Cardiac fibroblast (primary cell): ENCODE measurements at places on chromosomes 5 and 9.

DNA sequence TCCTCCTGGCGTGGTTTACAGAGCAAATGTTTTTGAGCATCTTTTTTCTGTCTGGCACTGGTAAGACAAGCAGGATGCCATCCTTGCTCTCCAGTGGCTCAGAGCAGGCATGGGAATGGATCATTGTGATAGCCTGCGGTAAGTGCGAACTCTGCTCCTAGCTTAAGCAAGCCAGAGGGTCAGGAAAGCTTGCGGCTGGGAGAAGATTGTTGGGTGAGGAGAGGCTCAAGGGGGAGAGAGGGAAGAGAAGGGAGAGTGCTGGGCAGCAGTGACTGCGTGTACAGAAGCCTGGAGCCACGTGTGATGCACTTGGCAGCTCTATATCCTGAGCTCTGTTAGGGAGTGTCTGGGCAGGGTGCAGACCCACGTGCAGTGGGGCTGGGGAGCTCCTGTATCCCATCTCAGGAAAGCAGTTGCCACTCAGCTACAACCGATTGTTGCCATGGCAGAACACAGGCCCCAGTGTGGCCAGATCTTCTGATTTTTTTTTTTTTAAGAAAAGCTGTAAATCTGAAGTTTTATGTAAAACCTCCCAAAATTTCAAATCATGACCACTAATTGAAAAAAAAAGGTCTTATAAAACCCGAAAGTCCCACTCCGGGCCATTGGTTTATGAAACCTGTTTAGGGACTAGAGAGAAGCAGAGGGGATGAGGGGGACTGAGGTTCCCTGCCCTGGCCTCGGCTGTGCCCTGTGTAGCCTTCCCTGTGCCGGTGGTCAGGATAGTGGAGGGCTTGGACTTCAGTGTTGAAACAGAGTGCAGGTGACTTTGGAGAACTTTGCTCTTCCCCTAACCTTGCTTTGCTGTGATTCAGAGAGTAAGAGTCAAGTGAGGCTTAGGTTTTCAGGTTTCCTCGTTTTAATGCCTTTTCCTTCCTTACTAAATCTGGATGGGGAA, 67.3 kb downstream of the ZNF618 start:
- no peak for DNase-seq

GRCh38 chr5:146644831-146645230, 128.8 kb upstream of the GPR151 start:
- no peak for DNase-seq

- DNase-seq = peak; percentile 42
These were observed 110.3 kb downstream of the ARRDC3 start for GRCh38 chr5:91272858-91273257.

GRCh38 chr9:112332977-112333638, at the start of gene PTBP3:
TSS of gene PTBP3 (minus strand) at chr9:112333619. CDS start at chr9:112297865, 35,754 bp downstream.
- DNase-seq = peak; percentile 82
